ENCODE measurements at places on chromosomes 12 and 14.
A peak's percentile ranks its signal among the peaks of the same experiment; 100 is the strongest.

DNA sequence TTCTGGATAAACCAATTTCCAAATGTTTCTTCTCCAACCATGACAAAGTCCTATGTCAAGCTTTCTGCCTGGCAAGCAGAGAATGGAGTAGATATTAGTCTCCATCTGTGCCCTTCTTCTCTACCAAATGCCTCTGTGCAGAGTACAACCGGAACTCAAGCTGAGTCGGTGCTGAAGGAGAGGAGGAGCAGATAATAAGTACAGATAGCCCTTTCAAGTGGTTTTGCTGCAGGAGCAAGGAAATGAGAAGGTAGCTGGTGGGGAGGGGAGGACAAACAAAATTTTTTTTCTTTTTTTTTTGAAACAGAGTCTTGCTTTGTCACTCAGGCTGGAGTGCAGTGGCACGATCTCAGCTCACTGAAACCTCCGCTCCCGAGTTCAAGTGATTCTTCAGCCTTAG, 14.2 kb upstream of the HELB start:
- peak; percentile 66 for DNase-seq

GRCh38 chr12:96714199-96714598, 192.9 kb upstream of the NEDD1 start:
- DNase-seq: no peak

GRCh38 chr12:4296751-4297150, 23.2 kb downstream of the CCND2 start:
- no peak for DNase-seq

DNA sequence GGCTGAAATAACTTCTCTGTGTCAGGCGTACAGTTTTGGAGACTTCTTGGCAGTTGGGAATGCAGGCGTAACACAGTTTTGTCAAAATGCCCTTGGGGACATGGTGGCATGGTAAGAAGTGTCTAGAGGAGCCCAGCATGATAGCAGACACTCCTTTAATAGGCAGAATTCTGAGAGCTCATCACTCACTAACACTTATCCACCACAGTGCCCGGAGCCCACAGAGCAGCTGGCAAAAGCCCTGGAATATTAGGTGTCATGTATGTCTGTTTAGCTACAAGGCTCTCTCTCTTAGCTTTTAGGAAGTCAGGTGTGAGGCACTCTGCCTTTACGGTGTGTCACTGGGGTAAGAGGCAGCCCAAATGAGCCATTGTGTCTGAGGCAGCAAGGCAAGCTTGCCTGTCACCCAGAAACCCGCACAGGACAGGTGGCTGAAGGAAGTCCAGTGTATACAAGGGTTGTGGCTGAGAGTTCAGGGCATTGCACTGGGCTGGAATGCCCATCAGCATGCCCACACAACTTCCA, 96.3 kb downstream of the ESRRB start:
- no peak for DNase-seq

GRCh38 chr14:49408187-49408933, 177.8 kb downstream of the RPS29 start:
- DNase-seq: no peak

DNA sequence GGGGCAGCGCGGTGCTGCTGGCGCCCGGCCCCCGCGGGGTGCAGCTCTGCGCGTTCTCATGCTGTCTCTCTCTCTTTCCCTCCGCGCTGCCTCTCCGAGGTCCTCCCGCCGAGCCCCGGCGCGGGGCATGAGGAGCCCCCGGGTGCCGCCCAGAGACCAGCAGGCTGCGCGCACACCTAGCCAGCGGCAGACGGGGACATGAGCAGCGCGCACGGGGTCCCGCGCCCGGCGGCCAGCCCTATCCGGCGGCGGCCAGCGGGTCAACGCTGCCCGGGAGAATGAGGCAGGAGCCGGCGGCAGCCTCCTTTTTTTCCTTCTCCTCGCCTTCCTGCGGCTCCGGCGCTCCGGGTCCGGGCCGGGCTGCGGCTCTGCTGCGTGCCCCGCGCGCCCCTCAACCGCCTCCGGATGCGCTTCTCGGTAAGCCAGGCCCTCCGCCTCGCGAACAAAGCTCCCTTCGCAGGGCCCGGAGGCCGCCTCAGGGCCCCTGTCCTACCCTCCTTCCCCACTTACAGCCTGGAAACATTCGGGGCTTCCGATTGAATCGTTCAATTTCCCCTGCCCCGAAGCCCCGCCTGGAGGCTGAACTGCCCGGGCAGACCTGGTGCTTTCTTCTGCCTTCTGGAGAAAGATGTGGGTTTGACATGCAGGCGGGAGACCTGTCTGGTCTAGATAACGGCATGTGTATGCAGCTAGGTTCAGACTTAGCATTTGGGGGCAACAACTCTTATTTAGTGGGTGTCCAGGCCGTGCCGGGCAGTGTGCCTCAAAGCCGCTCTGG, at the start of gene TUNAR:
Gene TUNAR (plus strand): TSS at position 72 of the 778 bp plus-strand sequence.
- no peak for DNase-seq

DNA sequence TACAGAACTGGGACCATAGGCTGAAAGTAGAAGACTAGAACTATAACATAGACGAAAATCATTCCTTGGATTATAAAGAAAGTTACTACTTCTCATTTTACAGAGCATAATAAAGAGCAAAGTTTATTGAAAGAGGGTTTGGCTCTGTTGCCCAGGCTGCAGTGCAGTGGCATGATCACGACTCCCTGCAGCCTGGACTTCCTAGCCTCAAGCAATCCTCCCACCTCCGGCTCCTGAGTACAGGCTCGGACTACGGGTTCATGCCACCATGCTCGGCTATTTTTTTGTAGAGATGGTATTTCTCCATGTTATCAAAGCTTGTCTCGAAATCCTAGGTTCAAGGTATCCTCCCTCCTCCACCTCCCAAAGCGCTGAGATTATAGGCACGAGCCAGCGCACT, 190.1 kb upstream of the FOXG1 start:
- no peak for DNase-seq

- no peak for DNase-seq
Measured at GRCh38 chr12:79706676-79707075, 15.9 kb upstream of the PAWR start.
